ENCODE measurements at places on chromosomes 5 and 9. TPM values are rescaled to one million over a fixed set of nuclear protein-coding genes. Genes with fewer than 3 reads are reported as not detected.

Gene ENG
- 5.8 TPM for polyA plus RNA-seq

Gene MIER3
- polyA plus RNA-seq: 8.6 TPM

Gene PIP5K1B
- 6.8 TPM for polyA plus RNA-seq

DNA sequence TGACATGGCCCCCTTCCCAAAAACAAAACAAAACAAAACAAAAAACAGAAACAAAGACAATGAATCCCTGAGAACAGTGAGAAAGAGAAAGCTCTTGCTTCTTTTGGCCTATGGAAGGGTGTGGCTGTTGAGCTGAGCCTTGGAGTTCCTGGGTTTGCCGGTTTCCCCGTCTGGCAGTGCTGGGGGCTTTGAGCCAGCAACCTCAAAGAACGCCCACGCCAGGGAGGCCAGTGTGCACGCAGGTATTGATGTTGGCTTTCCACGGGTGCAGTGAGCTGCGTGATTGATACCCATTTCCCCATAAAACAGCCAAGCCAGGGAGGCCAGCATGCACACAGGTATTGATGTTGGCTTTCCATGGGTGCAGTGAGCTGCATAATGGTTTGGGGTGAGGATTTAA lies 8.3 kb upstream of the LCN1 start:
- no peaks in the 10 kb centered on the region for H3K4me1 ChIP-seq
- H3K27me3 ChIP-seq: peaks cover 19% of the 10 kb centered on the region
- peaks cover 10% of the 10 kb centered on the region for H3K36me3 ChIP-seq
- DNase-seq: no peak
- no peak overlapping the region for H3K4me3 ChIP-seq

DNA sequence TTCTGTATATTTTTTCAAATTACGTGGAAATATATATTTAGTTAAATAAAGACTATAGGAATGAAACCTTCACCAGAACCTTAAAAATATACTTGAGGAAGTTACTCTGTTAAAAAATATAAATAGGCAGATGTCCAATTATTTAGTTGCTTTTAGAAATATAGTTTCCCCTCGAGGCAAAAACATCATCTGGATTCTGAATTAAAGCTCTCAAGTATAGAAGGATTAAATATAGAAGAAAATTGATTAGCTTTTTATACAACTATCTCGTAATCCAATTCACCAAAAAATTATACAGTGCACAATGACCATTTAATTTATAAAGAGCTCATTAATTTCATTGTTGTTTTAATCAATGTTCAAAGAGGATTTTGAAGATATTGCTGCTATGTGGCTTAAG lies 601.4 kb downstream of the GABRG2 start:
- H3K4me3 ChIP-seq: no peak overlapping the region
- no peak for DNase-seq
- H3K27me3 ChIP-seq: no peaks in the 10 kb centered on the region
- no peak overlapping the region for H3K27ac ChIP-seq
